OCI-M1 (cell line): ENCODE measurements at places on chromosomes 16 and 17.

- no peak for DNase-seq
Measured at GRCh38 chr17:81888988-81889595, 2.3 kb downstream of the ALYREF start.

DNA sequence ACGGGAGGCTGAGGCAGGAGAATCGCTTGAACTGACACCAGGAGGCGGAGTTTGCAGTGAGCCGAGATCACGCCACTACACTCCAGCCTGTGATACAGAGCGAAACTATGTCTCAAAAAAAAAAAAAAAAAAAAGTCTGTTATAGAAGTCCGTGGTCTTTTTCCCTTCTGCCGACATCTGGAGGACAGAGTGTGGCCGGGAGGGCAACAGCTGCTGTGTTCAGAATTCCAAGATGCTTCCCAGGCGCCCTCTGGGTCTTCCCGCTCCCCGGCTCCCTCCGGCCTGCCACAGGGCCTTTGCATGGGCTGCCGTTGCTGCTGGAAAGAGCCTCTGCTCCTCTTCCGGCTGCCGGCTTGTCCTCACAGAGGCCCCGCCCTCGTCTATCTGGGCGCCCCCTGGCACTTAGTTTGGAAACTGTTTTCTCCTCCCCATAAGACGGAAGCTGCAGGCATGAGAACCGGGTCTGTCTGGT lies 2.4 kb upstream of the CACNA1H start:
- DNase-seq, result peak; percentile 3

DNA sequence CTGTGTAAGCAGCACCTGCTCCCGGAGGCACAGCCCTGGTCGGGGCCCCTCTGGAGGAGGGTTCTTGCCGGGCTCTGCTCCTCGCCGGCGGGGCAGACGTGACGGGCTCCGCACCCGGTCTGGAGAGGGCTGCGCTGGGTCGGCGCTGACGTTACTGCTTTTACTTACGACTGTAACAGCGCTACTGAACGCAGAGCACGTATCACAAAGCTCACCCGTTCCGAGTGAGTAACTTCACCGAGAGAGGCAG lies 1.3 kb upstream of the RAB40C start:
- peak; percentile 72 for DNase-seq

DNA sequence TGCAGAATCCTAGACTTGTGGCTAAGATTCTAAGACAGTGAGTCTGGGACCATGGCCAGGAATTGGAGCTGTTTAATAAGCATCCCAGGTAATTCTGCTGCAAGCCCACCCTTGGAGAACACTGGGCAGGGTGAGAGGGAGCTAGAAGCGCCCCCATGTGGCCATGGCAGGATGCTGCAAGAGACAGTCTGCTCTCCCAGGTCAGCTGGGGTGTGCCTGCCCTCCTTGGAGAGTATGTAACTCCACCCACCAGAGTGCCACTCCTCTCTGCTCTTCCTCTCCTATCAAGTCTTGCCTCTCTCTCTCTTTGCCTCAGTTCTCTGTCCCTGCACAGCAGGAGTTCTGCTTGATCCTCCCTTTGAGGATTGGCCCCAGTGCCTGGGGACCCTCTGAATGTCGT lies 14.9 kb downstream of the RCVRN start:
- DNase-seq, result peak; percentile 4

- DNase-seq, result peak; percentile 53
Measured at GRCh38 chr16:72092832-72093447, 480 bp downstream of the TXNL4B start.

- DNase-seq, result peak; percentile 70
Measured at GRCh38 chr17:75848523-75849278, 4.5 kb upstream of the UNC13D start.

- DNase-seq, result peak; percentile 66
Measured at GRCh38 chr16:89827383-89828198, 684 bp upstream of the SPIRE2 start.
